NCI-H187 treated with DMSO at 0.1 percent for 48 hours (cell line): ENCODE measurements at places on chromosomes 6 and 20.

GRCh38 chr6:36110863-36111262, 19.4 kb upstream of the MAPK13 start:
- DNase-seq: no peak

DNA sequence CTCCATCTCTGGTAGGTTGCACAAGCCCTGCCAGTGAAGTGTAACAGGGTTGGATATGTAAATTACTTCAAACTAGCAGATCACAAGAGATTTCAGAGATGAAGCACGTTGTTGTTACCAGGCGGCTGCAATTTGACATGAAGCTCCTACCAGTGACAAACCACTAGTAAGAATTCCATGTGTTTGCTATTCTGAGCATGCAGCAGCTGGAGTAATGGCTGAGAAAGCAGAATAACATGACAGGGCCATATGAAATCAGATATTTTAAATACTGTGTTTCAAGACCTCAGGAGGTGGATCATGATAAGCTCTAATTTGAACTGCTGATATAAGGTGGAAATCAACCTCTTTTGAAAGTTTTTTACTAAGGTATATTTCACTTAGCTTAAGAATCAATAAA, 11.4 kb downstream of the RIN2 start:
- DNase-seq: no peak

DNA sequence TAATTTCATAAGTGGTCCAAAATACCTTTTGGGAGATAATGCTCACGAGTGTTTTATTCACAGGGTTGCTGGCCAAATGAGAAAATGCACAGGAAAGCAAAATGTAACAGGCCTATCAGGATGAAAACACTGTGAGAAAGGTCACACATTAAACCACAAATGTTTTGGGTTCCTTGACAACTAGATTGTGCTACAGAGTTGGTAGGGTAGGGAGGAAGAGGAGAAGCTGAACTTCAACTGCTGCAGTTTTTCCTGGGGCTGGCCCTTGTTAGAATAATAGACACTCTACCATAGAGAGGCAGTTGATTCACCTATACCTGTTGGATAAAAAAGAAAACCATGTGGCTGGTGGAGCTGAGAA, 28.1 kb upstream of the PAQR8 start:
- no peak for DNase-seq

DNA sequence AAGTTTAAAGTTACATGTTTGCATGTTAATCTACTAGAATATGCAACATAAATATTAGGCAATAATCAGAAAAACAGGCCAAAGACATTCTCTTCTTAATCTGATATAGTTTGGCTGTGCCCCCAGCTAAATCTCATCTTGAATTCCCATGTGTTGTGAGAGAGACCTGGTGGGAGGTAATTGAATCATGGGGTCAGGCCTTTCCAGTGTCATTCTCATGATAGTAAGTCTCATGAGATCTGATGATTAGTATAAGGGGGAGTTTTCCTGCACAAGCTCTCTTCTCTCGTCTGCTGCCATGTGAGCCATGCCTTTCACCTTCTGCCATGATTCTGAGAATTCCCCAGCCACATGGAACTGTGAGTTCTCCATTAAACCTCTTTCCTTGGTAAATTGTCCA, 1241.7 kb upstream of the ADGRB3 start:
- no peak for DNase-seq

DNA sequence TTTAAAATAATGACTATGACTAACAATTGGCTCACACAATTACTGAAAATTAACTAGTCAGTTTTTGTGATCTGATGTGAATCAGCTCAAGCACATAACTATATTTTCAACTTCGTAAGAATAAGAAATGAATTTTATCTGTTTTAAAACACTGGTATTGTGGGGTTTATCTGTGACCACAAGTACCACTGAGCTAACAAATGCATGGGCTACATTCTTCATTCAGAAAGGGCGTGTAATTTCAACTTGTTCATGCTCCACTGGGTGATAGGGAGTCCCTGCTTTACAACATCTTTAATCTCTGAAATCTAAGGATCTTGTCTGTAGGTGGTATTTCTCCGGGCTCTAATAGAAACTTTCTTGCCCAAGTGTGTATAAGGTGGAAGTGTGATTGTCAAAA, 1311.5 kb upstream of the GJE1 start:
- no peak for DNase-seq

GRCh38 chr6:111774346-111774703, 98.9 kb downstream of the FYN start:
- no peak for DNase-seq

- DNase-seq: no peak
Observed at GRCh38 chr6:32460528-32460927, 20.8 kb downstream of the HLA-DRA start.

DNA sequence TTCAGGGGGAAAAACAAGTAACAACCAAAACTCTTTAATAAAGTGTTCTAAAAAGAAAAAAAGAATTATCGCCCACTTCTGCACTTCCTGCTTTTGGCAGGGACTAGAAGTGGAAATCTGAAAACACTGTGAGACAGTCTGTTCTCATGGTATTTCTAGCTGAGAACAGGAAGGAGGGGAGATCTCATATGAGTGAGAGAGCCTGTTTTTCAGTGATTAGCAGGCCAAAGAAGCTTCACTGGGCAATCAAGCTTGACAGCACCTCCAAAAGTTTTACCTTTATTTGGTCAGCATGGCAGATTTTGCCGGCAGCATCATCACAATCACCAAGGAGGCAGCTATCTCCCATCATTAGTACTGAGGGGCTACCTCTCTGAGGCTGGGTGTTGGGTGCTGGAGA, 79.5 kb upstream of the ATXN1 start:
- DNase-seq: no peak

DNA sequence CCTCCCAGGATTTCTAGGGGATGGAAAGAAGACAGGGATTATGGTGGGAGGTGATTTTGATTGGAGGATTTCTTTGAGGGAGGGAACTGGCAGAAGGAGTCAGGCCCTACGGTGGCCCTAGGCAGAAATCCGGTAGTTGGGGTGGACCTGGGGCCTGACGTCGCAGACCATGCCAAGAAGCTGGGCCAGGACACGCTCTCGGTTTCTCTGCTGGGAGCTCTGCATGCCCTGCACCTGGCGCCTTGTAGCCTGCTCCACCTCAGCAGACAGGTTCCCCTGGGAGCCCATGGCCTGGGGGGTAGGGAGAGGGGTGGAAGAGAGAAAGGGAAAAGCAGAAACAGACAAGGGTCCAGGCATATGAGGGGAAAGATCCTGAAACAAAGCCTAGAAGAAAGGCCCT, 1.1 kb downstream of the ATP6V1G2 start:
- no peak for DNase-seq

- DNase-seq: no peak
Observed at GRCh38 chr20:50034567-50035180, 51.9 kb downstream of the SNAI1 start.

- DNase-seq: no peak
Observed at GRCh38 chr20:19867074-19867473, 109.0 kb downstream of the RIN2 start.

- DNase-seq: no peak
Observed at GRCh38 chr6:79824202-79824601, 123.2 kb downstream of the ELOVL4 start.

GRCh38 chr20:11624704-11625103, 293.0 kb upstream of the BTBD3 start:
- no peak for DNase-seq

DNA sequence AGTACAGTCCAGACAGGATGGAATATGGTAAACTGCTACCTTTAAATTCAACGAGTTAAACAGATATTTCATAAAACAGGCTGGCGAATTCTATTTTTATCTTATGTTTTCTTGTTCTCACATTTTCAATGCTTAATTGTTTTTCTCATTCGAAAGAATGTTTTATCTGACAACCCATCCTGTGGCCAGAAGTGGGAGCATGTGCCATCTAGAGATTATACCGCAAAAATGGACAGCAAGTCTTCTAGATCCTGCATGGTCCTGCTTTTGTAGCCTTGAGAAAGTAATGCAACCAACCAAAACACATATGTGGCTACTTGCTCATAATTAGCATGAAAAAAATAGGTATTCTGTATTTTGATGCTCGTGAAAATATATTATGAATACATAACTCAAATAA, 30.7 kb downstream of the TUBB2B start:
- no peak for DNase-seq

DNA sequence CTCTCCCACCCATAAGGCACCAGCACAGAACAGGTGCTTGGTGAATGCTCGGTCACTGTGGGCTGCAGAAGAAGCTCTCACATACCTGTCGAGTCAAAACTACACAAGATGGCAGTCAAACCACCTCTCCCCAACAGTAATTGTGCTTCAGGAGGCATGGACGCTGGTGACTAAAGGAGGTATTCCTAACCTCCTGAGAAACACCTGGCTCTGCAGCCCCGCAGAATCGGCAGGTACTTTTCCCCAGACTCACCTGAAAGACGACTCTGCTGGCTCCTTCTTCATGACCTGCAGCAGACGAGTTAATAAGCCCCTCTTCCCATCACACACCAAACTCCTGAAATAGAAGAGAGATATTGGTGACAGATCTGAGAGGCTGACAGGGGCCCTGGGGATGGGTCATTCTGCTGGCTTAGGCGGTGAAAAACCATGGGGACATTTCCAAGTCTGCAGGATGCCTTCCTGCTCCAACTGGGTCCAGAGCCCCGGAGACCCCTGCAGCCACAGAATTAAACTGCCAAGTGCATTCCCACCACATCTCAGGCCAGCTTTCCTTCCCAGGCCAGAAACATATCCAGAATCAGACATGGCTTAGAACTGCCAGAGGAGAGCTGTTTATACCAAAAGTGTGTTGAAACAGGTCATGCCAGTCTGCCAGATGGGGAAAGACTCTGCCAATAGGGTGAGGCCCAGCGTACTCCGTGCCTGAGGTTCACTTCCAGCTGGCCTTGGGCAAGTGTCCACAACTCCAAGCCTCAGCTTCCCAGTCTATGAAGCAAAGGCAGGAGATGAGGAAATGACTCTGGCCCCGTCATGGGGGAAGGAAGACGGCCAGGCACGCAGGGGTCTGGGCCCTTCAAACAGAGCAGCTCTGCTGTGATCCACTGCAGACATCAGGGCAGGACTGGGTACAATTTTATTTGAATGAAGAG, 53.0 kb downstream of the MYH7B start:
- DNase-seq: no peak

DNA sequence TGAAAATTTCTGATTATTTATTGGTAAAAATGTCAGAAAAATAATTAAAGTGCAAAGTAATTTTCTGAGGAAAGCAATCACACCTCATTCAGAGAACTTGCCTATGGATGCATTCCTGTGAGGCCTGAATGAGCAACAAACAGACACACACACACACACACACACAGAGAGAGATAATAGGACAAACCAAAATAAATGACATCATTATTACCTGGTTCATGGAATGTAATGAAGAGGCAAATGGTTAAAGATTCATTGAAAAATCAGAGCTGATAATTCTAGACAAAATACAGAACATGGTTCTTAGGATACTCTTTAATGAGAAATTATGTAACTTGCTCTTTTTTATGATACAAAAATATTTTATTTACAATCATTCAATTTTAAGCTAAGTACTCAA, 490.6 kb upstream of the POU3F2 start:
- no peak for DNase-seq
